HFFc6 (cell line): ENCODE measurements at places on chromosomes 7 and 10. TPM values are rescaled to one million over a fixed set of nuclear protein-coding genes. Genes with fewer than 3 reads are reported as not detected.

GRCh38 chr10:1061930-1062774 lies 6.0 kb downstream of the WDR37 start:
- peak; percentile 41 for DNase-seq

DNA sequence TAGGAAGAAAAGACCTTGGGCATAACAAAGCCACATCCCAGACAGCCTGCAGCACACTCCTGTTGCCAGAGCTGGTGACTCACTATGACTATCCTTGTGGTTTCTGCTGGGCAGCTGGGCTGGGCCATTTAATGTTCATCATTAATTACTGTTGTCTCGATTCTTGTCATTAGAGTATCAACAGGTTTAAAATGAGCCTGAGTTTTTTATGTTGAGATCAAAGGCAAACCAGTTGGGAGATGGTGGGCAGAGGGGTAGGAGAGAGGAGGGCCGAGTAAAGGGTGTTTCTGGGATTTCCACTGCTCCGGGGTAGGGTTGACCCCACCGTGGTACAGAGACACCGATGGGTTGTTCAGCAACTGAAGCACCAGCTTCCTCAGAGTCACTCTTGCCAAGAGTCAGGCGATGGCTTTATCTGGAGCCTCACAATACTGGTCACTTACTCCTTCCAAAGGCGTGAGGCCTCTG lies 128.7 kb upstream of the LYZL1 start:
- peak; percentile 85 for DNase-seq

GRCh38 chr7:26863518-26864308 lies 677 bp downstream of the SKAP2 start:
- DNase-seq: peak; percentile 36

DNA sequence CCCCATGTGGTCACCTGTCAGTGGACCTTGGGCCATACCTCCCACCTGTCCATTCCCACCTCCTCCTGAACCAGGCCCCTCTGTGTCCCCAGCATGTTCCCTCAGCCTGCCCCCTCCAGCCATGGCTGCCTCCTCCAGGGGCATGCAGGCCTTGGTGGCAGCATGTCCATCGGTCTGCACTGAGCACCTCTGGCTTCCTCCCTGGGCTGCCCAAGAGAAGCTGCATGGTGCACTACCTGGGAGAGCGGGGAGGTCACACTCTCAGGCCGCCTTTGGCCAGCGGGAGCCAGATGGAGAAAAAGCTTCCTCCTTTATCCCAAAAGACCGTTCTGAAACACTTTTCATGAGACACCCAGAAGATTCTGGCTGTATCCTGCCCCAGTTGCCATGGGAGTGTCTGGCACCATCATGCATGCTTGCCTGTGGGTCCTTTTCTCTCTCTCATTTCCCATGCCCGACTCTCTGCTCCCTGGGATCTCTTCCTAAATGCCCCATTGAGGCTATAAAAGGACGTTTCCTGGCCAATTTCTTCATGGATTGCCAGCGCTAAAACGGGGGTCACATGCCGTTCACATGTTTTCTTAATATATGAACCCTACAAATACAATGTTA lies 45.5 kb upstream of the MGMT start:
- no peak for DNase-seq

GRCh38 chr10:58807629-58808022 lies 295.0 kb downstream of the BICC1 start:
- peak; percentile 61 for DNase-seq

DNA sequence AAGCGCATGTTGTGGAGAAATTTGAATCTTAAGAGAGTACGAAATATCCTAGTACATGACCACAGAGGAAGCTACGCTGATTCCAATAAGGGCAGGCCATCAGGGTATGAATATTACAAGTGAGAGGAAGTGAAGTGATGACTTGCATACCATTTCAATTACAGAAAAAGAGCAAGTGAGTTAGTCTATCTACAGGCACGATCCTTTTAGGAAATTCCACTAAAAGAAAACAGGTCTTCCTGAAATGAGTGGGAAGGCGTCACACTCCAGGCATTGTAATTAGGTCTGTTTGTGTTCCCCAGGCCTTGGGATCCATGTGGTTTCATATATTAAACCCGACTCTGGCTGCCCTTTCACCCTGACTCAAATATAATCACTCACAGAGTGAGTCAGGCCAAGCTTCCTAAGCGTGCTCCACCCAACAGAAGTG lies 152.5 kb downstream of the SEMA3A start:
- peak; percentile 82 for DNase-seq

DNA sequence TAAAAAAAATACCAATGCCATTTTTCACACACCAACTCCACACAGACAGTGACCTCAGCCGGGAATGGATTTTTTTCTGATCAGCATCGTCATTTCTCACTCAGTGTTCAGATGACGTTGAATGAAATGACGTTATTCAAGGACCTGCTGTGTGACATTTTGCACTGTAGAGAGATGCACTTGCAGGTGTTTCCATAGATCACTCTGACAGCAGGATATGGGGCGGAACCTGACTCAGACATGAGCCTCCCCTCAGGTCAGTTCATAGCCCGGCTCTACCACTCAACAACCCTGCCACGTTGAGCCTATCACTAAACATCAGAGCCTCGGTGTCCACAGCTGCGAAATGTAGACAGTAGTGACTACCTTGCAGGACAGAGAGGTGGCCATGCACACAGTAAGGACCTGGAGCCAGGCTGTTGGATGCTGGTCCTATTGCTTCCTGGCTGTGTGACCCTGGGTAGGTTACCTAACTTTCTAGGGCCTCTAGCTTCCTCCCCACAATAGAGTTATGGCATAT lies 41.4 kb upstream of the ANTXRL start:
- no peak for DNase-seq

DNA sequence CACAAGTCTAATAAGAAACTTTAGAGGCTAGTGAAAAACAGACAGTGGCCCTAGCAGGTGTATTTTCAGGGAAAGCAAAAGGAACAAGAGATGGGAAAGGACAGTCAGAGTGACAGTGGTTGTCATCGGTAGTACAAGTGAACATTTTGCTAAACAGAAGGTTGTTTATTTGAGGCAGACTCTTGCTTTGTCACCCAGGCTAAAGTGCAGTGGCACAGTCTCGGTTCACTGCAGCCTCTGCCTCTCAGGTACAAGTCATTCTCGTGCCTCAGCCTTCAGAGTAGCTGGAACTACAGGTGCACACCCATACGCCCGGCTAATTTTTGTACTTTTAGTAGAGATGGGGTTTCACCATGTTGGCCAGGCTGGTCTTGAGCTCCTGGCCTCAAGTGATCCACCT lies 195.8 kb downstream of the RELN start:
- no peak for DNase-seq

DNA sequence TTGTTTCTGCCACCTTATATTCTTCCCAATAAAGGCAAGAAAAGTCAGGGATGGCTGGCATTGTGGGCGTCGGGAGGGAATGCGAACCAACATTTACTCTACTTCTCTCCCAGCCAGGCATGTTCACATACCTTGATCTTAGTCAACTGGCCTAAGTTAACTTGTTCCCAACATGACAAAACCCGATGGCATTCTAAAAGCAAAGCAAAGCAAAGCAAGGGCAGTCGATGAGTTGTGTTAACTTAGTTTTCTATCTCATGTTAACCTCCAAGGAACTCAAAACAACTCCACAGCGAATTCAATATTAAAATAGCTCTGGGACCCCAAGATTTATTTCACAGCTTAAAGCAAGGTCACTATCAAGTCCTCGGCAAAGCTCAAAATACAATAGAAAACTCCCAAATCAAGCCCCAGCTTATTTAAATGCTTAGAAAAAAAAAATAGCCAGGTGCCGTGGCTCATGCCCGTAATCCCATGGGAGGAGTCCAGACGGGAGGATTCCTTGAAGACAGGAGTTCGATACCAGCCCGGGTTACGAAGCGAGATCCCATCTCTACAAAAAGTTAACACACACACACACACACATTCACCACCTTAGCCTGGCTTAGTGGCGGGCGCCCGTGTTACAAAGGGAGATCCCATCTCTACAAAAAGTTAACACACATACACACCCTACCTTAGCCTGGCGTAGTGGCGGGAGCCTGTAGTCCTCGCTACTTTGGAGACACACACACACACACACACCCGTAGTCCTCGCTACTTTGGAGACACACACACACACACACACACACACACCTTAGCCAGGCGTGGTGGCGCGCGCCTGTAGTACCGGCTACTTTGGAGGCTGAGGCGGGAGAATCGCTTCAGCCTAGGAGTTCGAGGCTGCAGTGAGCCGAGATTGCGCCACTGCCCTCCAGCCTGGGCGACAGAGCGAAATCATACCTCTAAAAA lies 901 bp upstream of the CCNY start:
- no peak for DNase-seq

- no peak for DNase-seq
These were observed 257.6 kb downstream of the CCDC3 start for GRCh38 chr10:12743941-12744340.

GRCh38 chr10:129755621-129756020 lies 208.5 kb downstream of the EBF3 start:
- no peak for DNase-seq

DNA sequence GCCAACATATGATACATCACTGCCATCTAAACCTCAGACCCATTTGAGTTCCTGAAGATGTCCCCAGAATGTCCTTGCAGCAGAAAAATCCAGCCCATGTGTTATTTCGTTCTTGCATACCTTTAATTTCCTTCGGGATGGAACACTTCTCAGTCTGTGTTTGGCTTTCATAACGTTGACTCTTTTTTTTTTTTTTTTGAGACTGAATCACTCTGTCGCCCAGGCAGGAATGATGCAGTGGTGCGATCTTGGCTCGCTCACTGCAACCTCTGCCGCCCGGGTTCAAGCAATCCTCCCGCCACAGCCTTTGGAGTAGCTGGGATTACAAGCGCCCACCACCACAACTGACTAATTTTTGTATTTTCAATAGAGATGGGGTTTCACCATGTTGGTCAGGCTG lies 148.8 kb upstream of the TNRC18 start:
- no peak for DNase-seq

AMPH gene
- 4.5 to 5.8 TPM (median 5.3 TPM) in 3 replicates for total RNA-seq

SPDYE18 gene
- not detected in 2 replicates for total RNA-seq

DRGX gene
- 0.22 to 0.35 TPM in 2 of 3 replicates, not detected in the other for total RNA-seq

ENTPD1 gene
- total RNA-seq: not detected in 3 replicates
